ENCODE measurements at places on chromosomes 3 and 15.
A peak's percentile ranks its signal among the peaks of the same experiment; 100 is the strongest.

DNA sequence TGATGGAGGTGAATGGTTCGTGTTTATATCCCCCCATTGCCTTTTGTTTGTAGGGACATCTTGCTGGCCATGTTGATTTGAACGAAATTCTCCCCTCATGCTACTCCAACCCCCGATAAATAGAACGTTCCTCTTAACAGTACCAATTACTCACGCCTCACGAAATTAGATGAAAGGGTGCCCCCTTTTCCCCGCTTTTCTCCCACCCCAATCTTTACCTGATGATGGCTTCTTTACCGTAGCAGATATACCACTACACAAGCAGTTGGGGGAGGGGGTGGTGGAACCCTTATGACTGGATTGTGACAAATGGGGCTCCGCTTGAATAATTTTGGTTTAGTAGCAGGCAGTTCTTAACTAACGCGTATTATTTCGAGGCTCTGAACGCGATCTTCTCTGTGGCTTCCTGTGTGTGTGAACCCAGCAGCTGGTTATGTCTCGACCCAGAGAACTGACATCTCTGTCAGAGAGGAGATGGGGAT, 1.1 kb downstream of the PIAS1 start:
- peak; percentile 3 for DNase-seq

DNA sequence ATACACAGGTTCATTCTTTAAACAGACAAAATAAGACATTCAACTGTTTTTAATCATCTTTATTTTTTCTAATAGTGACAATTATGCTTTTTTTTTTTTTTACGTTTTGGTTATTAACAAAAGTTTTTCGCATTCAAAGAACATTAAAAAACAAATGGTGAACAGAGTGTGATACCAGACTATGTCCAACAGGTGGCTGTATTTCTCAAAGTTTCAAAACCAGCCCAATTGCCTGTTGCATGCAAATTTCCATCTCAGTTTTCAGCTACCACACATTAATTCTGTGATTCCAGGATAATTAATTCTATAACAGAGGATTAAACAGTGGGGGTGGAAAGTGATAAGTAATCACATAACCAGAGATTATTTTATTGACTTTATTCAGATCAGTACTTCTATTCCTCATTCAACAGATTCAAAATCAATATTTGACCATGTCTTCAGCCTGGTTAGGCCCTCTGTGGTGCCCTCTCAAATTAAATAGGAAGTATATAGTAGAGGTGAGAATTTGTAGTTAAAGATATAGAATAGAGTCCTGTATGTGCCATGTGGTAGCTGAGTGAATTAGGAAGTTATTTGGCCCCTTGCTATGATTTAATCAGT, 122.2 kb upstream of the DCBLD2 start:
- DNase-seq: peak; percentile 40

DNA sequence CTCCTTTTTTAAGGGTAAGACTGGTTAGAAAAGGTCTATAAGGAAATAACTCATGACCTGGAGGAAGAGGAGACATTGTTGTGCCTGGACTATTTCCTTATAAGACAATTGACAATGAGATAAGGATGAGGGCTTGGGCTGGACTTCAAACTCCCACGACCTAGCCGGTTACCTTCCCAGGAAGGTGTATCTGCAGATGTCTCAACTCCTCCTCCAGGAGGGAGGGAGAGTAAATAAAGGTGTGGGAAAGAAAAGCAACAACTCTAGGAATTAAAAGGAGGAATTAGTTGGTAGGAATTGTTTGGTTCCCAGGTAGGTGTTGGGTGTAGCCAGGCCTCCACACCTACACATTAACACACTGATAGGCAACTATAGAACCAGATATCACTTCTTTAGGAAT, 97.8 kb upstream of the TBL1XR1 start:
- DNase-seq: no peak

DNA sequence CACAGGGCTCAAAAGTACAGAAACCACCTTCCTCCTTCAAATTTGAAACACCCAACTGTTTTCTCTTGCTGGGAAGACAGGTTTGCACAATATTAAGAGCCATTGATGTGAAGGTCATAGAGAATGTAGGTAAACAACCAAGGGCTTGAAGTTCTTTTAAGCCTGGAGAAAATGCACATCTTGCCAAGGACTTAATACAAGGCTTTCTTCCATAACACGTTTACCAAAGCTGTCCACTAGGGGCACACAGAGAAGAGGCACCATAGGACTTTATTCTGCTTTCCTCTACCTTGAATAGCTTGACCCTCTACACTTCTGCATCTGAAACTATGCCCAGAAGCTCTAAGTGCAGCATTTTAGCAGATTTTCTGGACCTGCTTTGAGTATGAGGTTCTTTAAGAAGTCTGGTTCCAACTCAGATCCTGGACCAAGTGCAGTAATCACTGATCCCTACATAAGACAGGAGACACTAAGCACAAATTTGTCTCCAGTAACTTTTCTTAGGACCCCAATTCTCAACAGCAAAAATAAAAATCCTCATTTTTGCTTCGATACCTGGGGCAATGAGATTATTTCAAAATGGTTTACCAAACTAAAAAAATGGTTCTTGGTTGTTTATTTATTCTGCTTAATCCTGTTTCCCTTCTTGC, 138.0 kb downstream of the FBN1 start:
- no peak for DNase-seq

DNA sequence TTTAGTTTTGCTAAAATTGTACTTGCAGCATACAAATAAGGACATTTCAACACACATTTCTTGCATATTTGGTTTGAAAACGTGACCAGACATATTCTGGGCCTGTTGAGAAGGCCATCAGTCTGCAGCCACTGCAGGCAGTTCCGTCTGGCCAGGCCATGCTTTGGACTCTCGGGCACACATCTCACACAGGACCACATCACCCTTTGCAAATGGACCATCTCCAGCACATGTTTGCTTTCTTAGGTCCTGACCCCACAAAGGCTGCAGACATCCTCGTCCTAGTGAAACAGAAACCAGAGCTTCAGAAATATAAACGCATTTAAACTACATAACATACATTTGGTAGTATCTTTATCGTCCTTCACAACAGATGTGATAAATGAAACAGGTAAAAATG, 24.1 kb downstream of the GABRA5 start:
- DNase-seq: no peak

GRCh38 chr3:171772427-171773056, 37.7 kb downstream of the PLD1 start:
- peak; percentile 87 for DNase-seq

DNA sequence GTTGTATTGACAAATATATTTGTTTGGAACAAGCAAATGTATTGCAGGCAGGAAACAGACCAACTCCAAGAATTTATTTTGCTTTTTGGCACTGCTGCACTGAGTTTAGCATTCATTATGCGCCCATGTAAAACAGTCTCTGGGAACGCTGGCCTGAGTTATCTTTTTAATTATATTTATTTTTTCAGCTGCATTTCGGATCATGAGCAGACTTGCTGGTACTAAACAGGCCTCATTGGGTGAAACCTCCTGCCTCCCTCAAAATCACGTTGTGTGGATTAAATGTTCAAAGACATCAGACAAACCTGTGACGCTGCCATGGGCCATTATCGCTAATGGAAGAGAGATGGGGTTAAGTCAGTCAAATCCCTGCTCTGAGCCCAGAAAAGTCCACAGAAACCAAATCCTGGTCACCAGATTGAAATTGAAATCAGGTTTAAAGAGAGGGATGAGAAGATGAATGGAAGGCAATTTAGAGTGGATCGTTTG, 511.1 kb upstream of the PROK2 start:
- no peak for DNase-seq

DNA sequence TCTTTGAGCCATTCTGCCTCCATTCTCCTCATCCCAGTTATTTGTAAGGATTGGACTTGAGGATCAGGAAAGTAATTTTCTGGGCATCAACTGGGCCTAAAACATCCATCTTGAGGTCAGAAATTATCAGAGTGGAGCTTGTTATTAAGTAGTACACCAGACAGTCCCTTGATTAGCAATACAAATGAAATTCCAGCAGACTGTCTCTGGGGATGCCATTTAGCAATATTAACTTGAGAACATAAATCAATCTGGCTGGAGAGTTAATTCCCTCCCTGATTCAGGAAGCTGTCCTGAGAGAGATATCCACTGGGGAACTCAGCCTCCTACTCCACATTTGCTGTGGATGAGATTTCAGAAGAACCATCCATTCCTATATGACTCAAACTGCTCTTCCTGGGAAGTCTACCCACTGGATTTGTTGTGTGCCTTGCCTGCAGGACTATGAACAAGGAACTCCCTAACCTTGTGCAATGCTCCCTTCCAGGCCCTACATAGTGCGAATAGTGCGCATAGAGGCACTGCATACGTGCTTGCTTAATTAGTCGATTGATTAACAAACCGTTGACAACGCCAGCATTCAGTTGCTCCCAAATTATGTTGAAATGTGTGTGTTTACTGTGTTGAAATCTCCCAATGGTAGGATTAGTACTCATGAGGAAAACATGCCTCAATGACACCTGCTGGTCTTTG, 36.1 kb upstream of the MTMR14 start:
- DNase-seq: no peak

DNA sequence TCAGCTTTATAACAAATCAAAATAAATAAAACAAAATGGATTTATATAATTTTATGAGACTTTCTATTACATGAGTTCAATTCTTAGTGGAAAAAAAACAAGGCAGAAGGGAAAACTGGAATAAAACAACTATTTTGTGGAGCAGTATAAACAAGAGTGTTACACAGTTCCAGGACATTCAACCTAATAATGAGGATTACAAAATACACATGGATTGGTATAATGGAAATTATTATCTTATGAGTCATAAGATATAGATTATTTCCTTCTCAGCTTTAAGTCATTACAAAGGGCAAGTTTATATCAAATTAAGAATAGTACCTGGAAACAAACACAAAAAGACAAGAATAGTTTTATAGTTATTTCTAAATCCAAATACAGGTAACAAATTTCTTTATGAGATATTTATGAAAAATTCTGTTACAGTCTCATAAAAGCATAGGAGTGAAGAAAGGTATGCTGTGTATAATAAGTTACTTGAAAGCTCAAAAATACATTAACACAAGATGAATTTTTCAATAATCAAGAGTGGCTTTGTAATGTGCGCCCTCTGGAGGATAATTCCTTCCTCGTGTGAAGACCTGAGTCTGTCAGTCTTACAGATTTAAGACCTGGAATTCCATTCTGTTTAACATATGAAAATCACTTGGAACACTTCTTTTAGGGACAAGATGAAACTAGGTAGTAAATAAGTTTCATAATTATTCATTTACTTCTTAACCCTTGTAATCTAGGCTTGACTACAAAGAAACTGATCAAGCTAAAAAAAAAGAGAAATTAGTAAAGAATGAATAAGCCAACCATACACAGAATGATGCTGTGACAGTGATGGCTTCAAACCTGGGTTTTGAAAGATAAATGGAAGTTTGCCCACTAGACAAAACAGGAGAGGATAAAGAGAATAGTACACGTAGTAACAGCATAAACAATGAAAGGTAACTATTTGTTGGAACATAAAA, 9.5 kb downstream of the COPS2 start:
- peak; percentile 58 for DNase-seq

- DNase-seq: no peak
Measured at GRCh38 chr15:58582160-58582559, 150.4 kb downstream of the LIPC start.

- no peak for DNase-seq
Measured at GRCh38 chr3:197008436-197009209, 21.0 kb downstream of the MELTF start.

- DNase-seq: no peak
Measured at GRCh38 chr15:39998511-39999077, 40.4 kb downstream of the SRP14 start.

- no peak for DNase-seq
Measured at GRCh38 chr3:129226374-129226773, 23.0 kb upstream of the COPG1 start.

DNA sequence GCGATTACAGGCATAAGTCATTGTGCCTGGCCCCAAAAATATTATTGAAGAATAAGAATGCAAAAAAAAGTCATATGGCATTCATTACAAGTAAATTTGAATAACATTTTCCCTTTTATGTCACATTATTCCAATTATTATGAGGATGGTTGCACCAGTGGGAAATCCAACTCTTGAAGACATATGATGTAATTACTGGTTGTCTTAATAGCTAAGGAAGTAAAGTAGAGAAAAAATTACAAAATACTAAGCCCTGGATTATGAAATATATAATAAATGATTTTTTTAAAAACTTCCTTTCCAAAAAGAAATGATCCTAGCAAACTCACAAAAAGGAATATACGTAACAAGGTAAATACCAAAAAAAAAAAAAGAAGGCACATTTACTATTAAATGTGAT, 98.9 kb downstream of the FMN1 start:
- DNase-seq: no peak

DNA sequence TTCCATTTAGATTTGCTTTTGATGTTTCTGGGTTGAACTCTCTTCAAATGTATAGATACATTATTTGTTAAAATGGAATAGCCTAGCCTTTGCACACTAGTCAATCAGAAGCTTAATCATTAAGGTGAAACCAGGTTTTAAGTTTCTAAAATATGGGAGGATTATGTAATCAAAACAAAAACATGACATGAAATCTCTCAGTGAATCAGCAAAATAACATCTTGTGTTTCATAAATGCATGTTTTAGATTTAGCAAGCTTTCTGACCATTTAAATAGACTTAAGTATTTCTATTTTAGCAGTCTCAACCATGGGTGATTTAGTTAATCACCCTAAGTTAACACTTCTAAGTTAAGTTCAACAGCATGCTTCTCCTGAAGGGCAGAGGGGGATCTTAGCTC, 11.3 kb downstream of the GTF2E1 start:
- no peak for DNase-seq

DNA sequence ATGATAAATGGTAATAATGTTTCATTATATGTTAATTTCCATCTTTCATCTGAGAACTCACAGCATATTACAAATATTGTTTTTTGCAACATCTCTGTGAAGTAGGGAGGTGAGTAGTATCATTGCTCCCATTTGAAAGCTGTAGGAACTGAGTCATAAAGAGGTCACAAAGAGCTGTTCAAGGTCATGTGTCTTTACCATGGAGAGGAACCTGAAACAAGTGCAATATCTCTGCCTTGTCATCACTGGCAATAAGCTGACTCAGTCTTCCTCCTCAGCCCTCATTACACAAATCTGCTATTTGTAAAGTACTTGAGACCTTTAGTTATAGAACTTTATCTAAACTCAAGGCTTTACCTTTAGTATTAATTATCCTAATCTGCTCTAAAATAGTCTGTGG, 4.4 kb upstream of the ATP13A4 start:
- no peak for DNase-seq

- DNase-seq: no peak
Measured at GRCh38 chr15:43509660-43510199, 7.7 kb upstream of the MAP1A start.

DNA sequence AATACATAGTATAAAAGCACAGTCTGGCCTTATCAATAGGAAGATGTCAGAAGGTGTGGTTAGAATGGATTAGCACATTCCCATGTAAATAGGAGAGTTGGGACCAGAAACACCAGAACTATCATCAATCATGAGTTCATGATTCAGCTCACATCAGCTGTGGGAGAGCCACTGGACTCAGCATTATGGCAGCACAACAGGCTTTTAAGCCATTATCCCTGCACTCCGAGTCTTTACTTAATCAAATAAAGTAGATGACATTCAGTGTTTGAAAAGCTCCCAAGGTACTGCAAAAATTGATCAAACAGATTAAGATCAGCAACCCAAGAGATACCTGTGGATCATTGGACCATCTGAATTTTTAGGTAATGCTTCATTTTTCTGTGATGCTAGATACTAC, 24.7 kb downstream of the PARP14 start:
- DNase-seq: no peak

All from hippocampal formation (tissue), 2 donors.